T-helper 2 cell (primary cell): ENCODE measurements at places on chromosomes 5 and 9.

- no peak for DNase-seq
Measured at GRCh38 chr5:72822944-72823343, 6.5 kb downstream of the TNPO1 start.

GRCh38 chr9:115039516-115040120 is 78.3 kb downstream of the TNC start:
- DNase-seq, result no peak

DNA sequence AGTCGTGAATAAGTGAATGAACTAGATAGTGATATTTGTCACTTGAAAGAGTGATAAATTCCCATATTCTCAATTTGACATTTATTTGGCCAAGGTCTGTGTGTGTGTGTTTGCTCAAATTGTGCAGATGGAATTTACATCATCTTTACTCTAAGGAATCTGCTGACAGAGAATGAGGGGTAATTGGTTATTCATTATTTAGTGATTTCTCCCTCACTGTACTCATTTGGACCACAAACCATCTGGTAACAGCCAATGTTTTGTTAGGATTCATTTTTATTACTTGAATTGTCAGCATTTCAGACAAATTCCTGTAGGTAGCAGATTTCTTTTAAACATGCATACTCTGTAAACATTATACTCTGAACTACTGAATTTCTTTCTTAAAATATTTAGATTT is 15.6 kb downstream of the VCAN start:
- no peak for DNase-seq

DNA sequence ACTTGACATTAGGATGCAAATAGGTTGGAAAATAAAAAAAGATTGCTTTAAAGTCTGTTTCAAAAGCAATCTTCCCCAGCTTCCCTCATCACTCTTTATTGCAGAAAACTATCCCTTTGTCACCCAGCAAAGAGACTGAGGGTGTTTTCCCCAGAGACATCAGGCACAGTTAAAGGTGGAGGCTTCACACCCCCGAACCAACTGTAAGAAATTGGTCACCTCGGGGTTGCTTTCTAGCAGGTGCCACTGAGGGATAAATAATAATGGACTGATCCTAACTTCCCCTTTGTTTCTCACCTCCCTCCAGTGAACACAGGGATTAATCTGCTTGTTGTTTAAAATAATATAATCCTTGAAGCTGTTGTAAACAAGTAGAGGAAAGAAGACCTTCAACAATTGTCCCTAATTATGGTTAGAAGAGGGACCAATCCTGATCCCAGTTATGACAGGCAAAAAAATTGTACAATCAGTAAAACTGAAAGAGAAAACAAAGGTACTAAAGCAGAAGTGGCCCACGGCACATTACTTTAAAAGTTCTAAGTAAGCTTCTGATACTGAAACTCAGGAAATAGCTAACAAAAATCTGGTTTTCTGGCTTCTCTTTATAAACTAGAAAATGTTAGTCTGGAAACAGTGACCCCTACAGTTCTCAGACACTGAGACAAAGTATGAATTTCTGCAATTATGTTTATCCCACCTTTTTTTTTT is 6.6 kb upstream of the PCSK1 start:
- no peak for DNase-seq

DNA sequence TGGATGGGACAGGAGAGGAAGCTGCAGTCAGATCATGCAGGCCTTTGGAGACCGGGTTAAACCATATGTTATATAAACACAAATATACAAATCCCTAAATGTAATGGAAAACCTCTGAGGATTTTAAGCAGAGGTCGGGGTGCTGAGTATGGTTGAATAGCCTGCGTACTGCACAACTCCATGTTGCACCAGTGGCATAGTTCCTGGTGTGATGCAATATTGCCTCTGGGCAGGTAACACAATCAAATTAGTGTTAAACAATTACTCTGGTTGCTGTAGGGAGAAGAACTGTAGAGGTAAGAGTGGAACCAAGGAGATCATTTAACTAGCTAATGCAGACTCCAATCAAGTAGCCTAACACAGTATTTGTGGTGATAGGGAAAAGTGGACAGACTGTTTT is 21.3 kb upstream of the RNF145 start:
- DNase-seq, result no peak

DNA sequence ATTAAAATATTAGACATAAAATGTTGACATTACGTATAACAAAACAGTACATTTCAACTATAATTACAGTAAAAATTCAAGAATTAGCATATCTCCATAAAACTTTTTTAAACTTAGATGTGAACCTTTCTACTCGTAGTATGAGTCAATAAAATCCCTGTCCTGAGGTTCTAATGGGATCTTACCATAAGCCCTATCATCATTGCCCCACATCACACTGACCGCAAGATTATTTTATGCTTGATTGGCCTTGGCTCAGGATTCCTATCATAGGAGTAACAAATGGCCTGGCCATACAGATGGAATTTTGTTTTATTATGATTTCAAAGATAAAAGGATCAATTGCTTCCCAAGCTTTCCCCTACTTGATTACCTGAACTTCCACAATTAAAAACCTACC is 238.3 kb downstream of the MEF2C start:
- DNase-seq, result no peak

DNA sequence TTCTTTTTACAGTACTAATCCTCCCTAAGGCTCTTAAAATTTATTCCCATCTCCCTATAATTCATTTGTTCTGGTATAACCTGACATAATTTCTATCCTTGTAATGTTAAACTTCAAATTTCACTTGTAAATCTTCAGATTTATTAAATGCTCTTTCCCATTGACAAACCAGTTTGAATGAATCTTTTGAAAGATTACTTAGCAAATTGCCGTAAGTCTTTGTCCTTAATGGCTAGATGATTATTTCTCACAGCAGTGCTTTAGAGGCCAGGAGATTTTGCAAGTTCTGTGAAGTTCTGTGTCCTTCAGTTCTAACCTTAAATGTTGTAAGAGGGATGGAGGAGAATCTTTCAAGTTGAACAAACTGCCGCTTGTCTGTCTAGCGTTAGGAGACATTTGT is 4.2 kb downstream of the SLC44A1 start:
- no peak for DNase-seq

GRCh38 chr5:134543820-134544614 is 18.5 kb downstream of the JADE2 start:
- DNase-seq, result no peak

DNA sequence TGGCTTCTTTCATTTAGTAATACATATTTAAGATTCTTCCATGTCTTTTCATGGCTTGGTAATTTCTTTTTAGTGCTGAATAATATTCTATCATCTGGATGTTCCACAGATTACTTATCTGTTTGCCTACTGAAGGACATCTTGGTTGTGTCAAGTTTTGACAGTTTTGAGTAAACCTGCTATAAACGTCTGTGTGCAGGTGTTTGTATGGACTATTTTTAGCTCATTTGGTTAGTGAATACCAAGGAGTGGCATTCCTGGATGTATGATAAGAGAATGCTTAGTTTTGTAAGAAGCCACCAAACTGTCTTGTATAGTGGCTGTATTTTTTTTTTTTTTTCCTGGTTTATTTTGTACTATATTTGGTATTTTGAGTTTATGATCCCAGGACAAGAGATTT is 38.4 kb downstream of the PRRC1 start:
- no peak for DNase-seq

DNA sequence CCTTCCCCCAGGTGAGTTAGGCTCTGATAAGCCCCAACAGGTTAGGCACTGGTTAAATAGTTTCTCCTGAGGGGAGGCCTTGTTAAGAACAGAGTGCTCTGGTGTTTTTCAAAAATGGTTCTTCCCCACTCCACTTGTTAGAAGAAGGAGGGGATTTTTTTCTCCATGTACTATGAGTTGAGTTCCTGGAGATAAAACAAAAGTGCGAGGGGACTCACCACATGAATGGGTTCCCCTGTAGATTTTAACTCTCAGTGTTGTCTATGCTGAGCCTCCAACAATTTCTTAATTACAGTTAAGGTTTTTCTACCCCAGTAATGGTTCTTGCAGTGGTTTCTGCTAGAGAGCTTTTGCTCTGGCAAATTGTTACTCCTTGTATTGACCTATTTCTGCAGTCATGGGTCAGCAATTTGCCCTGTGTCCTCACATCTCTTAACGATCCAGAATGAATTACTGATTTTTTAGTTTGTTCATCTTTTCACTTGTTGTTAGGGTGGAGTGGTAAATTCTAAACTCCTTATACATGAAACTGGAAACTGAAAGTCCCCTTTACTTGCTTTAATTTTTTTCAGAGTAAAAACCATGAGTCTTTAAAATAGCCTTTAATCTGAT is 44.4 kb downstream of the SCAMP1 start:
- DNase-seq, result no peak

- DNase-seq, result no peak
Measured at GRCh38 chr5:161009817-161010216, 157.8 kb upstream of the ATP10B start.

- no peak for DNase-seq
Measured at GRCh38 chr5:140000332-140000731, 42.8 kb downstream of the NRG2 start.

DNA sequence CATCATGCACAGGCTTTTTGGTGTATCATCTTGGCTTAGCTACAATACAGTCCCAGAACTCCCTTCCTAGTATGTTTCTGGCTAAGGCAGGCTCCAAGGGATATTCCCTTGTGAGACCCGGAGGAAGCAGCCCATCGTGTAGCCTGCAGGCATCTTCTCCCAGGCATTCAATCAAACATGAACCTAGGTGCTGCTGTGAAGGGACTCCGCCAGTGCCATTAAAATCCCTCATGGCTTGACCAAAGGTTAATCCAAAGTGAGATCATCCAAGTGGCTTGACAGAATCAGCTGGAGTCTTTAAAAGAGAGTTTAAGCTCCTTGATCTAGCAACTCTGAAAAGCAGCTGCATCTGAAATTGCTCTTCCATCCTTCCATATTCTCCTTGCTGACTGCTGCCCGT is 333.9 kb downstream of the DIRAS2 start:
- DNase-seq, result no peak

- DNase-seq, result no peak
Measured at GRCh38 chr9:104779946-104780535, 16.1 kb downstream of the NIPSNAP3B start.

GRCh38 chr9:14272927-14273528 is 40.9 kb downstream of the NFIB start:
- no peak for DNase-seq

DNA sequence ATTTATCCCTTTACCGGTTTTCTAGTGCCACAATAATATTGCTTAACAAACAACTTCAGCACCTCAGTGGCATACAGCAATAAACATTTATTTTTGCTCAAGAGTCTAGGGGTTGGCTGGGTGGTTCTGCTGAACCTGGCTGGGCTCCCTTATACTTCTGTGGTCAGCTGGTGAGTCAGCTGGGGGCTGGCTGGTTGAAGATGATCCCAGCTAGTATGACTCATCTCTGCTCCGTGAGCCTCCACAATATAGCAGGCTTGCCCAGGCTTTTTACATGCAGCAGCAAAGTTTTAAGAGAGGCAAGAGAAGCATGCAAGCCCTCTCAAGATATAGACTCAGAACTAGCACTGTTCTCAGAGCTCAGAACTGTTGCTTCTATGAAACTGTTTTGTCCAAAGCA is 523.5 kb upstream of the CLINT1 start:
- no peak for DNase-seq

DNA sequence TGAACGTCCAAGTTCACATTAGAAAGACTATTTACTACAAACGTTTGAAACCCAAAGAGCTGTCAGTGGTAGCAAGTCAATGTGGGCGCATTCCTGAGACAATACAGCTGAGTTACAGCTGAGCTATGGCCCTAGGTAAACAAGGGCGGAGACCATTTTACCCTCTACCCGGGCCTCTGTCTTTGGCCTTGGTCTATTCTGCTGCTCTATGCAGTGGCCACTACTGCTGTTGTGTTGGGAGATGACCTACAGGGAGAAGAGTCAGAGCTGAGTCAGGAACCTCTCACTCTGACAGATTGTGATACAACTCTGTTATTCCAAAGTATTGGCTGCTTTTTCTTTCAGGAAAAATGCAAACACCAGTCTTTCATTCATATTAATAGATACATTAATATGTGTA is 700.6 kb downstream of the SEMA5A start:
- no peak for DNase-seq

GRCh38 chr5:143341807-143342570 is 61.5 kb downstream of the NR3C1 start:
- DNase-seq, result no peak

- peak; percentile 20 for DNase-seq
Measured at GRCh38 chr5:159184858-159185381, 24.4 kb downstream of the RNF145 start.

DNA sequence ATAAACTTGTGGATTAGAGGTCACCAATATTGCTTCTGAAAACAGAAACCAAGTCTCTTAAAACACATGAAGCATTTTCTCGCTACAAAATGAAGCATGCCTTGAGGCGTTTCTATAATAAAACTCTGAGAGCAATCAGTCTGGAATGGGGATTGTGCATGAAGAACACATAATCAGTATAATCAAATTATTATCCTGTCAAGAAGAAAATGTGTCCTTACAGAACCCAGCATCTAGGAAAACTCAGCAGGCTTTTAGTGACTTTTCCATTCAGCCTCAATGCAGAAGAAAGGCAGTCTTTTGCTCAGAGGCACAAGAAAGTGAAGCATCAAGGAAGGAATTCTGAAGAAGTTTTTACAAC is 121.9 kb downstream of the CDH18 start:
- DNase-seq, result no peak

GRCh38 chr5:132825033-132825833 is 5.2 kb downstream of the SHROOM1 start:
- no peak for DNase-seq

DNA sequence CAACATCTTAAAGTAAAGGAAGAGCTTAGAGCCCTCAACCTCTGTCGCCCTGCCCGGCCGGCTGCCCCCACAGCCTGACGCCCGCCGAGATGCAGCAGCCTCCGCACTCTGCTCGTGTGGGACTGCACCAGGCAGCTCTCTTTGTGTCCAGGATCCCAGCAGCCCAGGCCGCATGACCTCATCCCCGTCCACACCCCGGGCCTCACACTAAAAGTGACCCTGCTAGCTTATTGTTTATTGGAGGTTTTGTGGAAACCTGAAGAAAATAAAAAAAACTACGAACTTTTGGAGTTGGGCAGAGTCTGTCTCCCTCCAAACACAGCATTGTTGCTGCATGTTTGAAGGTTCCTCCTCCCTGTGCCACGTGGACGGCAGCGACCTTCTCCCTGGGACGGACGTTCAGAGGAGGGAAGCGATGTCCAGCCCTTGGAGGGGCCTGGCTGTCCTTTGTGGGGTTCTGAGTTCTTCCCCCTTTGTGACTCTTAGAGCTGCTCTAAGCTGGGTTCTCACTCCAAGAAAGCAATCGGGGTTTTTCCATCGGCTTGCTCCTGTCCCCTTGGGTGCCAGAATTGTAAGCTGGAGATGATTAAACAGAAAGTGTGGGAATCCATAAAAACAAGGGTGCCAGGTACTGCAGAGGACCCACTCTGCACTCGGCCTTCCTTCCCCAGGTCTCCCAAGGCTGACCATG is 103.5 kb upstream of the COL5A1 start:
- DNase-seq, result no peak

DNA sequence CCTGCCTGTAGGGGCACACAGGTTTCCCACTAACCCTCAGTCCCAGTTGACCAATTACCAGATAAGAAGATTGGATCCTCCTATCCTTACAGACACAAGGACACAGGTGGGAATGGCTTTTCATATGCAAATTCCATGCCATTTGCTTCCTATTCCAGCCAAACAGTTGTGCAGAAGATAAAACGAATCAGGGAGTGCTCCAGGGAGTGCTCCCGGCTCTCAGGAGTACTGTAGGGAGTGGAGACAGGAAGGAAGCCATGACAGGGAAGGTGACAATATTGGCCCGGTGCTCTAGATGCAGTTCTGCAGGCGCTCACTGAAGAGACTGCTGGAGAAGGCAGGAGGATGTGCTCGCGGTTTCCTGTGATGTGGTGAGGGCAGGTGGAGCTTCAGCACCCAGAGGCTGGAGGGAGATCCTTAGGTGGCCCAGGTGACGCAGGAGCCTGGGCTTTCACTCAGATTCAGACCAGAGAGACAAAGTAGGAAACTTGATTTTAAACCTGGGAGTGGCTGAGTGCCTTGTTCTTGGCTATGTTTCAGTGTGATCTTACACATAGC is 260.0 kb downstream of the AUH start:
- DNase-seq, result peak; percentile 90
